Aorta (tissue), 5 donors: ENCODE measurements at places on chromosomes 1 and 21. TPM values are rescaled to one million over a fixed set of nuclear protein-coding genes. Genes with fewer than 3 reads are reported as not detected.

Gene GPR3
- total RNA-seq, result 0.68 TPM

Gene SPOCD1
- total RNA-seq, result 4.0 TPM

Gene S1PR1
- total RNA-seq, result 71.0 TPM

Gene AQP10
- total RNA-seq, result not detected

Gene S100A2
- 1.8 TPM for total RNA-seq

Gene ALG14
- total RNA-seq, result 2.8 TPM

Gene TEKT2
- not detected for total RNA-seq

Gene PCAT6
- total RNA-seq, result 0.49 TPM
